ENCODE measurements at places on chromosomes 2 and 18.

GRCh38 chr2:74552914-74553811 lies 579 bp downstream of the LOXL3 start:
- no peak for DNase-seq

DNA sequence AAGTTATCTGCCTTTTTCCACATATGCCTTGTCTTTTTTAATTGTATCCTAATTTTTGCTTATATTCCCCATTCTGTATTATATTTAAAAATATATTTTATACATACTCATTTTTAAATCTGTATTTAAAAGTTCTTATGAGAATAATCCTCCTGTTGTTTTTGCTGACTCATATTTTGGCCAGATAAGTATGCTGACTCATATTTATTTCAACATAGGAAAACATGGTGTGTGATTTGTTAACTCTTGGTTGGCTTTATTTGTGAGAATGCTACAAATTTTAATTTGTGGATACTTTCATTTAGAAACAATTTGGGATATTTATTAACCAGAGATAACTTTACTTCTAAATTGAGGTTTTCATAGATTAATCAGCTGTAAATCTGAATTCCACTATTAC lies 587.7 kb downstream of the CPS1 start:
- peak; percentile 63 for DNase-seq

DNA sequence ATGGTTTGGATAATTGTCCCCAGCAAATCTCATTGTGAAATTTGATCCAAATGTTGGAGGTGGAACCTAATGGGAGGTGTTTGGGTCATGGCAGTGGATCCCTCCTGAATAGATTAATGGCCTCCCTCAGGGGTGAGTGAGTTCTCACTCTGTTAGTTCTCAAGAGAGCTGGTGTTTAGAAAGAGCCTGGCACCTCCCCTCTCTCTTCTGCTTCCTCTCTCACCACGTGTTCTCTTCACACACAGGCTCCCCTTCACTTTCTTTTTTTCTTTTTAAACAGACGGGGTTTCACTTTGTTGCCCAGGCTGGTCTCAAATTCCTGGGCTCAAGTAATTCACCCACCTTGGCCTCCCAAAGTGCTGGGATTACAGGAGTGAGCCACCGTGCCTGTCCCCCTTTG lies 111.6 kb upstream of the LTBP1 start:
- no peak for DNase-seq

GRCh38 chr2:66366619-66367018 lies 68.3 kb upstream of the MEIS1 start:
- no peak for DNase-seq

DNA sequence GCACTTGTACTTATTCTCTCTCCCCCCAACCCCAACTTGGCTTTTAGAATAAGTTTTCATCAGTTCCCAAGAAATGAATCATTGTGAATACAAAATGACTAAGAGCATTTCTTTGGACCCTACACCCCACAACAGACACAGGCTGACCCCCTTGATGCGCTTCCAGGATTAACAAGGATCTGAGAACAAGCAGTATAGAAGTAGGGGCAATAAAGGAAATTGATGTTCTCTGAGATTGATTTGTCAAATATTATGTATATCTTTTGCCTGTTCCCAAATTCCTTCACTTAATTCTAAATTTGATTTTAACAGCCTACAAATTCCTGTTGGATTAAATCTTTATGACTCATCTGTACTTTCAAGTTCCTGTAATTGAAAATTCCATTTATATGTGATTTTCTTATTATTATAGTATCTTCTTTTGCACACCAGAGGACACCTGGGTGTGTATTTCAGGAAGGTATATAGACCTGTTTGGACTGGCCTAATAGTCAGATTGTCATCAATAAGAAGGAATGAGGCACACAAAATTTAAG lies 10.2 kb upstream of the PTPN4 start:
- DNase-seq, result peak; percentile 39

DNA sequence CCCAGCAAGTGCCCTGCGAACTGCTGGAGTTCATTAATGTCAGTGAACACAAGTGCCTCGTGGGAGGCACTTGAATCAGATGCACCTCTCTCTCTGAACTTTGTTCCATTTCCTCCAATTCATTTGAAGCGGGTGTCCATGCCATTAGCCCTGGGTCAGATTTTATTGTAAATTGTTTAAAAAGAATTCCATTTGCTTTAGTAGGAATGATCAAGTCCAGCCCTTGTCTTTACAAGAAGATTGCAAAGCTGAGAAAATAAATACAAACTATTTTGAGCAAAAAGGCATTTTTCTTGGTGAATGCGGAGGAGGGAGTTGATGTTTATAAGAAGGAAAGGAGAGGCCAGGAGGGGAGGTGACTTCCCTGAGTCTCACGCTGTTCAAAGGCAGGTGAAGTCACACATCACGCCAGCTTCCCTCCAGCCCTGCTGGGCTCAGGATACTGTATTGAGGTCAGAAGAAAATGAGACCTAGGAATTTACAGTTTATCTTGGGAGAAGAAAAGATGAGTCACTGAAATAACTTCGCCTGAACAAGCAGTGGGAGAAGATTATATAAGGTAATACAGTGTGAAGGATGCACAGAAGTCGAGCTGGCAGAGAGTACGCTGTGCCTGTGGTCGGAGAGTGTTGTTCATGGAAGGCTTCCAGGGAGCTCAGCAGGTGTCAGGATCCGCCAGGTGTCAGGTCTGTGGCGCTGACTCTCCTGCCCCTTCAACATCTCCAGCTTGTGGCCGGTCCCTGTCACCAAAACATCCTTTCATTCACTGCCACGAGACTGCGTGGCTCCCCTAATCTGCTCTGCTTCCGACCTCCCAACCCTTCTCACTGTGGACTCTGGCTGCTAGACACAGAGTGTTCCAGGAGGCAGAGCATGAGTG lies 36.5 kb downstream of the EFR3B start:
- DNase-seq, result peak; percentile 73

DNA sequence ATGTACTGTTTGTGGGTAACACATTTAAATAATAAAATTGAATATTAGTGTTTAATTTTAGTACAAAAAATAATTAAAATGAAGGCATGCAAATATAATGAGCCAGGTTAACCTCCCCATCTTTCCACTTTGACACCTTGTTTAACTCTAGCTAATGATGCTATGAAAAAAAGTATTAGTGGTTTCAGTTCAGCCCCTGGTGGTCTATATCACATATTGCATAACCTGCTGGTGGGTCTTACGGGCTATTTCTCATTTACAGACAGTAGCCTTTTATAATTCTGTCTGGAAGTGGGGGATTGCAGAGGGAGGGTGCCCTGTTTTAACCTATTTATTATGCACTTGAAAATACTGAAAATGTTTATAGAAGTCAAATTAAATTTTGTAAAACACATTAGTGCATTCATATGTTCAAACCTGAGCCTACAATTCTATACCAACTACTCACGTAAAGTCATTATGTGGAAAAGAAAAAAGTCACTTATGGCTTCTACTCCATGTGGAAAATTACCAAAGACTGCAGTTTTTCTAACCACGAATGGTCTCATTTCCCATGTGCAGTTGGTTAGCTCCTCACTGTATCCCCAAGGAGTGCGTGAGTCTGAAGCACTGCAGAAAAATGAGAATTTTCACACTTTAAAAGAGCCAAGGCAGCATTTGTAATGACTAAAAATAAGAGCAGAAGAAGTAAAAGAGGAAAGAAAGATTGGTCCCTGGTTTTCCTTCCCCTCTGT lies 381.0 kb downstream of the MTX2 start:
- DNase-seq, result no peak

GRCh38 chr18:48197819-48198218 lies 211.4 kb downstream of the ZBTB7C start:
- peak; percentile 78 for DNase-seq

All from epithelial cell of esophagus (primary cell).